SK-N-SH (cell line): ENCODE measurements at places on chromosomes 3 and 15.

DNA sequence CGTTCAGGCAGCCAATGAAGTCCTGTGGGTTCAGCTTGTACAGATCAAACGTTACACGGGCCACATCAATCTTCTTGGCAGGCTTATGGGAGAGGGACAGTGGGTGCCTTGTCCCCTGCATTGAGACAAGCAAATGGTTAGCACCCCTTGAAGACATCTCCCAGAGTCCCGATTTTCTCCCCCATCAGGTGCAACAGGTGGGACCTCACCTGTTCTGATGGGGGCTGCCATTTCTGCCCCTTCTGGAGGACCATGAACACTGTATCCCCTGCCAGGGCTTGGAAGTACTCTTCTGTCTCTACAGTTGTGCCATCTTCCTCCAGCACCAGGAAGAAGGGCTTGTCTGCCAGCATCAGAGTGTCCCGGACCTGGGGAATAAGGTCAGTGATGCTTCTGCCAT lies 10.1 kb downstream of the CIDEC start:
- no peaks in the 10 kb centered on the region for H3K36me3 ChIP-seq
- H3K4me3 ChIP-seq: no peak overlapping the region
- H3K27me3 ChIP-seq: no peaks in the 10 kb centered on the region
- no peak overlapping the region for H3K27ac ChIP-seq
- no peaks in the 10 kb centered on the region for H3K4me1 ChIP-seq

DNA sequence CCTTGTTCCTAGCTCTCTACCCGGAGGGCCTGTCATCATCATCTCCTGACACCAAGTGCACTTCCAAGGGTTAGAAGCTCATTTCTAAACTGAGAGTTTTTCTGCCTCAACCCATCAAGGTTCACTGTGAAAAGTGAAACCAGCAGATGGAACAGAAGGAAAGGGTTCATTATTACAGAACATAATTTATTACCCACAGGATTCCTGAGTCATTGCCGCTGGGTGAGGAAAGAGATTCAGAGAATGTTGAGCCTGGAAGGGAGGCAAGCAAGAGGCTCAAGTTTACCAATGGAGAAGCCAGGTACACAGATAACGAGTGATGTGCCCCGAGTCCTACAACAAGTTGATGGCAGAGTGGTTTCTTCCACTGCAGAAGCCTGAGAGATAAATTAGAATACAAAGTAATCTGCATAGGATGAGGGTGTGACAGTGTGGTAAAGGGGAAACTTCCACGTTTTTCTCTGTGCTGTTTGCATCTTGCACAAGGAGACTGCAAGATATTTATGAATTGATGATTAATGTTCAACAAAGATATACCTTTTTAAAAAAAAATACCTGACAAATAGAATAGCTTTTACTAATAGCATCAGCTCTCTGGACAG lies 80.5 kb upstream of the SETMAR start:
- H3K4me1 ChIP-seq: no peaks in the 10 kb centered on the region
- H3K27ac ChIP-seq: no peak overlapping the region

DNA sequence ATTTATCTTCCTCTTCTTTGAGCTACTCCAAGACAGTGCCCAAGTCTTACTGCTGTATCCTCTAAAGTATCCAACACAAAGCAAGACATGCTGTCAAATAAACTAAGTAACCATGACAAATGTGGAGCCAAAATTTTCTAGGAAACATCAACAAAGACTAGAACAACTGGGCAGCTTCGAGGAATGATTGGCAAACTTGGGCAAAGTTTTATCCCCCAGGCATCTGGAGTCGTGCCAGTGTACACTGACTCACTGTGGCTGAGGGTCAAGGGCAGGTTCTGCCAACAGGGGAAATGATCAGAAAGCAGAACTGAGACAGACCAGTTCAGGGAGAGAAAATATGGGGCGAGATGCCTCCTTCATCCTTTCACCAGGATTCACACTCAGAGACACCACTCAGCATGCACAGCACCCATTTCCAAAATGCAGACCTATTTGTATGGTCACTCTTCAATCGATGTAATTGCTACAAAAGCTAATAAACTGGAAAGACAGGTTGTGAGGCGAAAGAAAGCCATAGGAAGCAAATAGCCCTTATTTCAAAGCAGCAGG lies 65.8 kb downstream of the MB21D2 start:
- peaks cover 4% of the 10 kb centered on the region for H3K4me1 ChIP-seq
- H3K36me3 ChIP-seq: peaks cover 7% of the 10 kb centered on the region
- DNase-seq: peak; percentile 46
- H3K27me3 ChIP-seq: no peaks in the 10 kb centered on the region
- no peak overlapping the region for H3K4me3 ChIP-seq
- H3K27ac ChIP-seq: peak overlapping the region; percentile 13; the same call in 1 of the 2 replicates

DNA sequence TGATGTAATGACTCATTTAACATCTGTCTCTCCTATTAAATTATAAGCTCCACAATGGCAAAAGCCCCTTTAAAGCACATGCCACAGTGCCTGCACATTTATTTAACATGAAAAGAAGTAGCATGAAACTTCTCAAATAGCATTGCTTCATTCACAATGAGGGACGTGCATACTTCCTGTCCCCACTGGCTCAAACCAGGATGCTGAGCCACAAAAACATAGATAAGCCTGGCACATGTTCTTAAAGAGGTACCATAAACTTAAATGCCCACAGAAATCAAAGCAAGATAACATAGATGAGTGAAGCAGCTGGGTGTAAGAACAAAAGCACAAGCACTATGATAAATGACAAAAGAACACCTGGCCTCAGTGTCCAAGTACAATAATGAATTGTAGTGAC lies 3.8 kb downstream of the TP53BP1 start:
- no peak overlapping the region for H3K4me3 ChIP-seq
- peaks cover 28% of the 10 kb centered on the region; the same call in 1 of the 2 replicates for H3K36me3 ChIP-seq
- no peak for DNase-seq
- no peaks in the 10 kb centered on the region for H3K27me3 ChIP-seq
- peaks cover 3% of the 10 kb centered on the region for H3K4me1 ChIP-seq

GRCh38 chr3:128448491-128448890 lies 18.2 kb downstream of the DNAJB8 start:
- H3K36me3 ChIP-seq: no peaks in the 10 kb centered on the region
- H3K27me3 ChIP-seq: no peaks in the 10 kb centered on the region
- H3K4me3 ChIP-seq: no peak overlapping the region

DNA sequence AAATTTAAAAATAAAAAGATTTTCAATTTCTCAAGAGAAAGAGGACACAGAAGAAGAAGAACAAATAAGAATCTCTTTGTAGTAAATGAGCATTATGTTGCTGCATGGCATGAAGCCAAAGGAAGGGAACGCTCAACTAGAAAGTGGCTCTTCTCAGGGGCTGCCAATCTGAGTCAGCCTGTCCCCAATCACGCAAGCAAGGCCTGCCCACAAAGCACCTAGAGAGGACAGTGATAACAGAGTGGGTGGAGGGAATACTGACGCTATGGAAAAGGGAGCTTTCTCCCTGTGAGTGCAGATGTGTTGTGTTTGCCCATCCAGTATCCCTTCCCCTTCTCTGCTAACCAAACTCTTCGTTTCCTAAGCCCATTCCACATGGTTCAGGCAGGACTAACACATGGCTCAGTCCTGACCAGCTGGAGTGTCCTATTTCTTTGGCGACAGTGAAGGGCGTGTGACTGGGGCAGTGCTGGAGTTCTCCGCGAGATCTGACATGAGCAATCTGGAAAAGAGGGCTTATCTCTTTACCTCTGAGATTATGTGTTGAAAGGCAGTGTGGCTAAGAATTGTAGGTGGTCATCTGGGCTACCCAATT lies 14.2 kb downstream of the FBN1 start:
- H3K36me3 ChIP-seq: peaks cover 54% of the 10 kb centered on the region
- no peaks in the 10 kb centered on the region for H3K27me3 ChIP-seq
- peaks cover 67% of the 10 kb centered on the region for H3K4me1 ChIP-seq

DNA sequence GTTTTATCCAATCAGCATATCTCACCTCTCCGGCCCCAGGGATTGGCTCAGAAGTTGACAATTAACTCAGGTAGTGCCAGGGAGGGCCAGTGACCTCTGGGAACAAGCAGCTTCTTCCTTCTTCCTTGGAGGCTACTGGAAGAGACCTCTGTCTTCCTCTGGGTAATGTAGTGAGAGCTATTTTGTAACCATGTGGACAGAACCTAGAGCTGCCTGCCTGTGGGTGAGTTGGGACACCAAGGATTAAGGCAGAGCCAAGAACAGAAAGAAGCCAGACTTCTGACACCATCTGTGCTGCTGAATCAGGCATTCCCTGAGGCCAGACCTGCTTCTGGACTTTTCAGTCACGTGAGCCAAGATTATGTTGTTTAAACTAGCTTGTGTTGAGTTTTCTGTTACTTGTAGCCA lies 5.9 kb upstream of the NDUFAF1 start:
- no peak overlapping the region; the same call in 1 of the 2 replicates for H3K27ac ChIP-seq
- H3K27me3 ChIP-seq: no peaks in the 10 kb centered on the region
- no peak overlapping the region for H3K4me3 ChIP-seq
- H3K4me1 ChIP-seq: no peaks in the 10 kb centered on the region; the same call in 1 of the 2 replicates

- no peak overlapping the region for H3K4me3 ChIP-seq
- H3K27me3 ChIP-seq: no peaks in the 10 kb centered on the region
- no peaks in the 10 kb centered on the region for H3K36me3 ChIP-seq
Measured at GRCh38 chr3:127755305-127755681, 67.0 kb downstream of the MGLL start.

- DNase-seq: no peak
- peaks cover 4% of the 10 kb centered on the region for H3K36me3 ChIP-seq
- H3K4me1 ChIP-seq: peaks cover 10% of the 10 kb centered on the region
- H3K27ac ChIP-seq: no peak overlapping the region; the same call in 1 of the 2 replicates
- no peak overlapping the region for H3K4me3 ChIP-seq
Measured at GRCh38 chr15:55401786-55402246, 6.3 kb downstream of the CCPG1 start.

GRCh38 chr3:13484851-13485590 lies 4.9 kb downstream of the HDAC11 start:
- 0 out of 2 replicates have a peak, but pooled peaks cover 10% of the 10 kb centered on the region for H3K4me1 ChIP-seq
- peak; percentile 83 for DNase-seq
- H3K36me3 ChIP-seq: peaks cover 10% of the 10 kb centered on the region
